Stimulated activated CD4-positive, alpha-beta T cell treated with anti-CD3 and anti-CD28 coated beads, Interleukin-15, amount 100 ng/mL, for 48 hours (primary cell): ENCODE measurements at places on chromosomes 3 and 15.

DNA sequence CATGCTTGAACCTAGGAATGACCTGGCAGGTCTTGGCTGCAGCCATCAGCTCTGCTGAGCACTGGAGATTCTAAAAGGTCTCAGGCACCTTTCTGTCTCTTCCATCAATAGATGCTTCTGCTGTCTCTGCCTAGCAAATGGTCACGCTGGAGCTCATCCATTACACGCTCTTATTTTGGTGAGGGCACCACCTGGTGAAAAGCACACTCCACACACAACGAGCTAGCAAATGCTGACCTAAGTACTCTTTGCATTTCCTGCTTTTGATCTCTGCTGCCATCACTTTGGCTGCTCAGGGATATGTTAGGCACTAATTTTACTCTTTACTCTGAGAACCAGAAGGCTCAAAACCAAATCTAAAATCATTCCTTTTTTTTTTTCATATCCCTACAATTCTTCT is 91.3 kb downstream of the RAB11A start:
- no peak for DNase-seq

DNA sequence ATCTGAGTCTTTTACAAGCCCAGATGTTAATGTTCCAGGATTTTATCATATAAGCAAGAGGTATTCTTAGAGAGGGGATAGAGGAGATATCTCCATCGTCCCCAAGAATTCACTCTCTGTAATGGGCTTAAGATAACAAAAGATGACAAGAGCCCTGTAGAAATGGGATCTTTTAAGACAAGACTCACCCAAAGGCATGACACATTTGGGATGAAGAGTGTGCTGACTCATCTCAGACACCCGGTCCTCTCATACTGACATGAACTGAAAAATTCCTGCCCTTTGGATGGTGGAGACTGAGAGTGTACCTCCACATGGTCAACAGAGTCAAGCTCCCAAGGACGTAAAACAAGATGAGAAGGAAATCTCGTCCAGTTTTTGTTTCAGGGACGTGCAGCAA is 11.0 kb downstream of the LEKR1 start:
- DNase-seq: no peak

DNA sequence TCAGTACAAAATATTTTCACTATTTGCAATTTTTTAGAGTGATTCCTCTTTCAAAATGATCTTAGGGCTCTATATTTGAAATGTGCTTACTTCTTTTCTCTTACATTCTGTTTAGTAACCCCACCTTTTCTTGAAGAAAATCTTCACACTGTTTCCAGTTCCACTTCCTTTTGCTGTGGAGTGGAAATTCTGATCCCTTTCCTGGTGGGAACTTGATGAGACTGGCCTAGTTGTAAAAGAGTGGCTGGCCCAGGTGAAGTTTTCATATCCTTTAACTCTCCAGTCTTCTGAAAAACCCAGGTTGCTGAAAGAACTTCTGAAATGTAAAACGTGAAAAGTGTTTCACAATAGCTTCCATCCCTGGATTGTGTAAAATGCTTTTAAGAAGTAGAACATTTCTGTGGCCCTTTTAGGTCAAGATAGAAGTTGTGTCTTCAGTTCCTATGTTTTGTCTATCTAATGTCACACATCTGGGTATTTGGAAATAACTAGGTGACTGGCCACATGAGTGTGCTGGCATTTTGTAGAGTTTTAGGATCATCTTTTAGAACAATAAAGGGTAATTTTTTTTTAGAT is 84.8 kb upstream of the LRIG1 start:
- DNase-seq: no peak

GRCh38 chr3:153287017-153287416 is 125.0 kb downstream of the RAP2B start:
- no peak for DNase-seq

GRCh38 chr3:144496141-144496835 is 524.7 kb downstream of the DIPK2A start:
- DNase-seq: no peak

- DNase-seq: no peak
Measured at GRCh38 chr3:115436767-115437301, 186.5 kb upstream of the GAP43 start.

GRCh38 chr15:90345857-90346256 is 6.2 kb upstream of the ZNF774 start:
- no peak for DNase-seq

DNA sequence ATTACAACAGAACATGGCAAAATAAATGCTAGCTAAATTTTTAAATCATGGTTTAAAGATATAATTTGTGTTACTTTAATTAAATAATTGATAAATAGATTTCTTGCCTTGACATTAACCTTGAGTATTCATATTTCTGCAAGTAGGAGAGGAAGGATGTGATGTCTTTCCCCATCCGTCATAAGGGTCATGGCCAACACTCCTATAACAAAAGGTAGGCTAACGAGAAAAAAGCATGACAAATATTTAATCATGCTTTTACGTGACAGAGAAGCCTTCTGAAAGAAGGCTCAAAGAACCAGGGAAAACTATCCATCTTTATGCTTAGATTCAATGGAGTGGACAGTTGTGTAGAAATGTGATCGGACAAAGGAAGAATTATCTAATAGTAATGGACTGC is 135.2 kb downstream of the SERPINI1 start:
- DNase-seq: no peak

DNA sequence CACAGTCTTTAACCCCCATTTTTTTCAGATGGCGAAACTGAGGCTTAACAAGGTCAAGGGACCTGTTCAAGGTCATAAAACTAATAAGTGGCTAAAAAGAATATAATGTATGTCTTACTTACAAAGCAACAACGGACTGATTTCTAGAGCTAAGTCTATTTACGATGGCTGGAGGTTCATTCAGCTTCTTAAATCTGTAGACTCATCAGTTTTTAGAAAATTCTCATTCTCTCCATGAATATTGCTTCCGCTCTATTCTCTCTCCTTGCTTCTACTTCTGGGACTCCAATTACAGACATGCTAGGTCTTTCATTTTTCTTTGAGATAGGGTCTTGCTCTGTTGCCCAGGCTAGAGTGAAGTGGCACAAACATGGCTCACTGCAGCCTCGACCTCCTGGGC is 68.9 kb downstream of the WHAMM start:
- no peak for DNase-seq

DNA sequence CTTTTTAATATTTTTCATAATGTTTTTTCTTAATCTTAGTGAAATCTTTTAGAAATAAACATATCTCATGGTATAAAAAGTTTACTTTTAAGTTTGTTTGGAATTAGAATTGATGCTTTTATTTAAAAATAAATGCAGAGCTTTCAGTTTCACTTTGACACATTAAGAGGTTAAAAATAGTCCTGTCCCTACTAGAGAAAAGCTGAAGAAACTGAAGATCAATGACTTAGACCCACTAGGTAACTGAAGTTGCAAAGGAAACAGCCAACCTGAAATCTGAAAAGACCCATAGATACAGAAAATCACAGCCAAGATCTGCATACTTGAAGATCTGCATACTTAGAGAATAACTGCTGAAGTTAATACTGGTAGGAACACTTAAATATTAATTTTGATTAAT is 237.6 kb downstream of the RAP2B start:
- DNase-seq: no peak

DNA sequence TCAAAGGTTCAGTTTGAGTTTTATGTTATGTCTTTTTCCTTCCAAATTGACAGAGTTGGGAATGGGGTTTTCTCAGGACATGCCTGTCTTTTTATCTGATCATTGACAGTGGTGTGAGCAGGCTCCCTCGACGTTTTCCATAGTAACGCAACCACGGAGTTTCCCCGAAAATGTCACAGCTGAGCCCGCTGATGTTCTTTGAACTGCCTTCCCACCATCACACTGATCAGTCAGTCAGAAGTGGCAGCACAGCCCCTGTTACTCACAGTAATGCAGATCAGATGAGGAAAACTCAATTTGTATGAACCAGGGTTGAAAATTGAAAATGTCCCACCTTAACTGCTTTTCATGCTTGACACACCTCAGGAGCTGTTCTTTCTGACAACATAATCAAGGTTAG is 210.4 kb downstream of the NECTIN3 start:
- no peak for DNase-seq

DNA sequence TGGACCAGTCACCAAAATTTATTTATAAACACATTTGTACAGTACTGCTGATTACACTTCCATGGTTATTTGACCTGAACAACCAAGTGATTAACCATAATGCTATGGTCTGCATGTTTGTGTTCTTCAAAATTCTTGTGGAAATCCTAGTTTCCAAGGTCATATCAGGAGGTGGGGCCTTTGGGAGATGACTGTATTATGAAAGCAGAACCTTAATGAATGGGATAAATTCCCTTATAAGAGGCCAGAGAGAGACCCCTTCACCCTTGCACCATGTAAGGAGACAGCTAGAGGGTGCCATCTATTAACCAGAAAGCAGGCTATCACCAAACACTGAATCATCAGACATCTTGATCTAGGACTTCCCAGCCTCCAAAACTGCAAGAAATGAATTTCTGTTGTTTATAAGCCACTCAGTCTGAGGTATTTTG is 1.9 kb downstream of the SCAPER start:
- DNase-seq: no peak

- no peak for DNase-seq
Measured at GRCh38 chr15:27695726-27696125, 403.4 kb downstream of the OCA2 start.

DNA sequence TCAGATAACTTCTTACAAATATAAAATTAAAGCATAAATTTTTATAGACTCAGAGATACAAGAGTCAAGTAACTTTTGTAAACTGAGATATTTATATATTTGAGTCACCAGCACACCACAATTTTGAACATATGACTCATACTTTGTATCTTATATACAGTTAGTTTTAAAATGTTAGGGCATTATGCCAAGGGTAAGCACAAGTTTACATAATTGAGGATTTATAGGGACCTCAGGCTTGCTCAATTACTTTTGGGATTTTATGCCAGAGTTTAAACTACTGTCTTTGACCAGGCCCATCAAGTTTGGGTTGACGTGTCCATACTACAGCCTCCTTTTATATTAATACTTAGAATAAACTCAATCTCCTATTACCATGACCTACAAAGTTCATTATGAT is 7.4 kb upstream of the FGF7 start:
- DNase-seq: no peak

- DNase-seq: no peak
Measured at GRCh38 chr3:158953131-158953530, 151.3 kb downstream of the MFSD1 start.

DNA sequence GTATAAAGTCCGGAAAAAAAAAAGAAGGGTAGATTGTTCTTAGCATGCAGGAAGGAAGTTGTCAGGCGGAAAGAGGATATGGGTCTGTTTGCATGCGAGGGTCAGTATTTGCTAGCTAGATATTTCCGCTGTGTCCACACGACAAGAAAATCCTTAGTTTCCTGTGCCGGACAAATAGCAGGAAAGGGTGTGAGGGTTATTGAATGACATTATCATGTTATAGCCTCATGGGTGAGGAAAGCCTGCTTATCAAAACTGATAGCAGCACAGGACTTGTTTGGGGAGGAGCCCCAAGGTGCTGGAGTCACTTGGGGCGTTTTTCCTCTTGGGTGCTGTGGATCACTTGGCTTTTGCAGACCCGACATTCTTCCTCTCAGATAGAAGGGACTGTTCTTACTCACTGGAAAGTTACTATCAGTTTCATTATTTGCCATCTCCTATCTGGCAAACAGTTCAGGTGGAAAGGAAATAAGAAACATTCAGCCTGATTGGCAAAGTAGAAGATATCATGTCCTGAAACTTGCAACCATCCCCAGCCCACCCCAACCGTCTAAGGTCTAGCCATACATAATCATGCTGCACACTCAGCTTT is 127.2 kb upstream of the DPH6 start:
- DNase-seq: peak; percentile 0

GRCh38 chr15:76674883-76675282 is 230.3 kb downstream of the SCAPER start:
- DNase-seq: no peak

- DNase-seq: no peak
Measured at GRCh38 chr3:150352931-150353330, 55.2 kb upstream of the TSC22D2 start.

- no peak for DNase-seq
Measured at GRCh38 chr3:115688418-115688817, 65.1 kb downstream of the GAP43 start.

DNA sequence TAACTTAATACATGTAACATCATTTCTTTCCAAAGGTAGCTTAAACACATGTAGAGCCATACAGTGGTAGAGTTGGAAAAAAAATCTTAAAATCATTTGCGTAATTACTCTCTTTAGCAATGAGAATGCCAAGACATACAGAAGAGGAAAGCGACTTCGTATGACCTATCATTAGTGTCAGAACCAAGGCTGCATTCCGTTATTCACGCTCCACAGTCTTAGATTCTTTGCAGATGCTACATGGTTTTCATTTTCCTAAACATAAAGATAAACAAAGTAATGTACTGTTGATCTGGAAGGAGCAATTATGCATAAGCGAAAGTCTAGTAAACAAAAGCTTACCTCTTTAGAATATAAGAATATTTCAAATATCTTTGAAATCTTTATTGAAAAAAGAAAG is 410.3 kb upstream of the TPRG1 start:
- DNase-seq: no peak

DNA sequence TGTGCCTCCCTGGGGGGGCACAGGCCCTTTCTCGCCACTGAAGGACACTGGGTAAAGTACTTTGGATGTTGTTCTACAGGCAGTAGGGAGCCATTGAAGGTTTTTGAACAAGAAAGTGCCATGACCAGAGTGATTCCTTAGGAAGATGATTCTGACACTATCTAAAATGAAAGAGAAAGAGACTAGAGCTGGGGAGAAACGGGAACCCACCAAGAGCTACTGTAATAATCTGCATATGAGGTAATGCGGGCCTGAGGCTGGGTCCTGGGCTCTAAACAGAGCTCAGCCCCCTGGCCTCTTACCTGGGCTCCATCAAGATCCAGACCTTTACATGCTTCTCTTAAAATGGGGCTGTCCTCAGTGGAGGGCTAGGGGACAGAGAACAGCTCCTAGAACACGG is 24.9 kb downstream of the GRK7 start:
- no peak for DNase-seq

- DNase-seq: no peak
Measured at GRCh38 chr3:170809007-170809974, 60.7 kb downstream of the RPL22L1 start.

DNA sequence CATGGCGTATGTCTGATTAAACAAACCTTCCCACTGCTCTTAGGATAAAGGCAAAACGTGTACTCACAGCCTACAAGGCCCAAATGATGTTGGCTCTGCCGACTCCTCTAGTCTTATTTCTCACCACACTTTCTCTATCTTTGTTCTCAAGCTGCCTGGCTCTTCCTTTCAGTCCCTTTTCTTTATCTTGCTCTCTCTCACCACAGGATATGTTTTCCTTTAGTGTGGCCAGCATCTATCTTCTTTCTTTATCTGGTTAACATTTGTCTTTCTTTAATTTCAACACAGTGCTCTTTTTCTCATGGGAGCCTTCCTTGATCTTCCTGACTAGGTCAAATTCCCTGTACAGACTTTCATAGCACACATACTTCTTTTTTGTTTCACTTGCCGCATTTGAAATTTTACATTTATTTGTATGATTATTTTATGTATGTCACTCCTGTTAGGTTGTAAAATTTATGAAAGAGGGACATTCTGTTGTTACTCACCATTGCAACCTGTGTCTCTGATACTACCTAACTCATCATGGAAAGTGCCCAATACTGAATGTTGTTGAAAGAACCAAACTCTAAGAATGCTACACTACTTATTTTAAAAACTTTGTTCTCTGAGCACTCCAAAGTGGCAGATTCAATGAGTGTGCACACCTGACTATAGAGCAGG is 328.9 kb upstream of the CBLB start:
- no peak for DNase-seq
